ENCODE measurements at places on chromosomes 6 and 20.

GRCh38 chr6:35312076-35312800, 14.6 kb downstream of the DEF6 start:
- DNase-seq: no peak

- DNase-seq: no peak
Observed at GRCh38 chr20:44921447-44921846, 11.6 kb downstream of the PABPC1L start.

GRCh38 chr20:1825507-1825906, 69.7 kb upstream of the SIRPA start:
- no peak for DNase-seq

DNA sequence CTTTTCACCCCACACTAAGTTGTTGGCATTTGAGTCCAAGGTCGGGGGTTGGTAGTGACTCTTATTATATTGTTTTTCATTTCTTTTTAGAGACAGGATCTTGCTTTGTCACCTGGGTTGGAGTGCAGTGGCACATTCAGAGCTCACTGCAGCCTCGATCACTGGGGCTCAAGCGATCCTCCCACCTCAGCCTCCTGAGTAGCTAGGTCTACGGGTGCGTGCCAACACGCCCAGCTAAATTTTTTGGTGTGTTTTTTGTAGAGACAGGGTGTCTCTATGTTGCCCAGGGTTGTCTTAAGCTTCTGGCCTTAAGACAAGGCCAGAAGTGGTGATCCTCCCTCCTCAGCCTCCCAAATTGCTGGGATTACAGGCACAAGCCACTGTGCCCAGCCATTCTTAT, 25.1 kb upstream of the TGM2 start:
- no peak for DNase-seq

GRCh38 chr6:108846628-108847027, 1.6 kb upstream of the ARMC2 start:
- DNase-seq: no peak

GRCh38 chr20:41329435-41330342, 10.9 kb upstream of the LPIN3 start:
- peak; percentile 42 for DNase-seq

- peak; percentile 60 for DNase-seq
Observed at GRCh38 chr20:8153281-8153908, 21.3 kb downstream of the PLCB1 start.

DNA sequence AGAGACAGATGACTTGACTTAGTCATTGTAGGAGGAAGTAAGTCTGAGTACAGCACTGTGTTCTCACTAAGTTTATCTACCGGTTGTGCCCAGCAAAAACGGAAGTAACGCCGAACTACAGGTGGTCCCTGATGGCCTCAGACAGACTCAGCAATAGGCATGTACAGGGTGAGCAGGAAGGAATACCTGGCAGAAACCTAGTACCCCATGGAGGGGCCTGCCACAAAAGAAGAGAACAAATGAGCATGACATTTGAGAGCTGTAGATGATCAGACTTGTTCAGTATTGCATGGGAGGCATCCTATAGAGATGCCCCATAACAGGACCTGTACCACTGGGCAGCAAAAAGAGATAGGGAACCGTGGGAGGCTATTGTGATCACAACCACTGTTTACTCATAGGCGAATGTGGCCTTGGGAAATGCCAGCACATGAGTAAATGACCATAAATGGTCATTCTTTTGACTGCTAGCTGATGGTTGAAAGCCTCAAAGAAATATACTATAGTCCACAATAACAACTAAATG, 106.4 kb upstream of the TAB2 start:
- no peak for DNase-seq

- DNase-seq: no peak
Observed at GRCh38 chr20:51460569-51461265, 81.8 kb downstream of the NFATC2 start.

DNA sequence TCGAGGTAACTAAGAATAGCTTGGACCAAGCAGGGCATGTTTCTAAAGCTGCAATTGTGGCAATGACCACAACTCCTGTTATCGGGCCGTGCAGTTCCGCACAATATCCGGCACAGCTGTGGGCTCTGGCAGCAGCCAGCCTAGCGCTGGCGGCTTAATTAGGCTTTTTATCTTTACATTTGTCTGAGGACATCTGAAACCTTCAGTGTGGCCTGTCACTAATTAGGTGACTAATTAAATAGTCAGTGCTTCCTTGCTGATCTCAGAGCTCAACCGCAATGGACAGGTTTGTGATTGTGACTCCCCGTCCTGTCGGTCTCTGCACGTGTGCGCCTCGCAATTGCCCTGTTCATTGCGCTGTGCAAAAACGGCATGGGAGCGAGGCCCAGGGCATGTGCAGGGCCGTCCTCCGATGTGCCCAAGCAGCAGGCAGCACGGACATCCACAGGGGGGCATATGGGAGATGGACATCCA, 134.8 kb upstream of the INSM1 start:
- no peak for DNase-seq

DNA sequence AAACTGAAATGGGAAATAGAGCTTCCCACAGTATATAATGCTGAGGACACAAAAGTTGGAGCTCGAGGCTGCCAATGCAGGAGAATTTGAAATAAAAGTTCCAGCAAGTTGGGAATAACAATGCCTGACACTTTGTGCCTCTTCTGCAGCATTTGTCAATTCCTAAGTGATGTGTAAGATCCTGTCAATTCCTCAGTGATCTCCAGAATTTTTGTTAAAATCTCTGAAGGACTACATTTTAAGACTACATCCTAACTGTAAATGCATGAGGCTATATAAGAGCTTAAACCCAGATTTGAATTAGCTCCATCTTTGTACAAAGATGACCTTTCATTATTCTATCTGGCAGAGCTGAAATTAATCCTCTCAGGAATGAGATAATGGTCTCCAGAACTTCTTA, 208.2 kb downstream of the COL12A1 start:
- no peak for DNase-seq

DNA sequence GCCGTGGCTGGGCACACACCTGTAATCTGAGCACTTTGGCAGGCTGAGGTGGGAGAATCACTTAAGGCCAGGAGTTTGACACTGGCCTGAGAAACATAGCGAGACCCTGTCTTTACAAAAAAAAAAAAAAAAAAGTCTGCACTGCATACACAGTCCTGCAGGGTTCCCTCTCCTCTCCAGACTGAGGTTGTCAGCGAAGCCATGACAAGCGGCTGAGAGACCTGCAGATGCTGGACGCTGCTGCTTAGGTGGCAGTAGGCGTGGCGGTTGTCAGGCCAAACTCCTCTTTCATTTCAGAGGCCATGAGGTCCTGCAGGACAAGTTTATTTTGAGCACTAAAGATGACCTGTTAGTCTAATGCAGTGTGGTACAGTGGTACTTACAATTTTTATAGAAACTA, 86.5 kb downstream of the FAM120B start:
- DNase-seq: no peak

DNA sequence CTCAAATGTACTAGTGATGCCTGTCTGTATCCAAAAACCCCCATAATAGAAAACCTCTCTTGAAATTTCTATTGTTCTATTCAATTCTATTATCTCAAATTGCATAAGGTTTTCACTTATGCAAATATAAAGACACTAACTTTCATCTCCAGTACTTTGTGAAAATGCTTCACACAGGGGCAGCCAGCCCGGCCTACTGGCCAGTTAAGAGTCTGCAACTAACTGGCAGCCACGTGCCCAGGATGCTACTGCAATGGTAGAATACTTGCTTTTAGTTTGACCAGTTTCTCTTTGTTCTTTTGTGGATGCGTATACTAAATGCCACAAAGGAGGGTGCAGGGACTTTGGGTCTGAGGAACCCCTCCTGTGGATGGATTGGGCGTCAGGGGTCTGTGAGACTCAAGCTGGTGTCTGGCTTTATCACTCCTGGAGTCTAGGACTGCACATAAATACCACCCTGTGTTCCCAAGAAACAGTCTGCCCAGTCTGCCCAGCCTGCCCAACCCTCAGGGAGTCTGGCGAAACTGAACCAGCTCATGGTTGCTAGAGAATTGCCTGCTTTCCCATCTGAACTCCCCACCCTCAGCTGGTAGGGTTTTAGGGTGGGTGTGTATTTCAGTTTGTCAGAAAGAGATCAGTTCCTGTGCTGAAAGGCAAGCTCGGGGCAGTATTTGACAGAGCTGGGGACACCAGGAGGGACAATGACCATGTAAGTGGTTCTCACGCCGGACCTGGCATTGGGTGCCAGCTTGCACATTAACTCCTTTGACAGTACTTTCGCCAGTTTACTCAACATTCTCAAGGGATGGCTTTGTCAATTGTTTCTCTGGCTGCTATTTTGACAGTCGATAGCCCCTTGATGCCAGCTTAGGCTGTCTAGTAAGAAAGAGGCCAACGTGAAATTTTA, 558.2 kb upstream of the JAG1 start:
- DNase-seq: no peak

- no peak for DNase-seq
Observed at GRCh38 chr6:45966340-45966739, 49.3 kb downstream of the CLIC5 start.

- DNase-seq: no peak
Observed at GRCh38 chr6:96502915-96503314, 18.7 kb upstream of the UFL1 start.

DNA sequence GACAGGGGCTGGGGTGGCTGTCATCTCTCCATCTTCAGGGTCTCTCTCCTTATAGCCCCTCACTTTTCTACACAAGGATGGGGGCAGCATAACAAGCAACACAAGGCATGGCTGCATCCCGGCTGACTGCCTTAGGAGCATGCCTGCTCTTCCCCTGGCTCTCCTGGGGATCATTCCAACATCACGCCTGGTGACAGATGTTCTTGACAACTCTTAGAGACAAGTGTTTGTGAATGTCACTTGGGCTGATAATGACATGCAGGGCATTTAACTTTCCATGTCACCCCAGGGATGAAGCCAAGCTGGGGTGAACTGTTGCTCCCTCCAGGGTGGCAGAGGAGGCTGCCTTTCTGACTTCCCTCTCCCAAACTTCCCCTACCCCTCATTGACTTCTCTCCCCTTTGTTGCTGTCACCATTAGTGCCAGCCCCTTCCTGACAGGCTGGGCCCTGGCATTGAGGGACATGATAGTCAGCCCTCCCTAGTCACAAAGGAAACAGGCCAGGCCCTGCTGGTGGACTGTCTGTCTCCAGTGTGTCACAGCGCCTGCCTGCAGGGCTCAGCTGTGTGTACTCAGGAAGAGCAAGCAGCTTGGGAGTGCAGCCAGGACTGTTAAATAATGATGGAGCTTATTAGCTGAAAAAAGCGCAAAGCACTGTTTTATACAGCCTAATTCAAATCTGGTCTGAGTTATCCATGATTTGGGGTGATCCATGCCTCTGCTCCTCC, 161.8 kb downstream of the LRFN2 start:
- peak; percentile 46 for DNase-seq

DNA sequence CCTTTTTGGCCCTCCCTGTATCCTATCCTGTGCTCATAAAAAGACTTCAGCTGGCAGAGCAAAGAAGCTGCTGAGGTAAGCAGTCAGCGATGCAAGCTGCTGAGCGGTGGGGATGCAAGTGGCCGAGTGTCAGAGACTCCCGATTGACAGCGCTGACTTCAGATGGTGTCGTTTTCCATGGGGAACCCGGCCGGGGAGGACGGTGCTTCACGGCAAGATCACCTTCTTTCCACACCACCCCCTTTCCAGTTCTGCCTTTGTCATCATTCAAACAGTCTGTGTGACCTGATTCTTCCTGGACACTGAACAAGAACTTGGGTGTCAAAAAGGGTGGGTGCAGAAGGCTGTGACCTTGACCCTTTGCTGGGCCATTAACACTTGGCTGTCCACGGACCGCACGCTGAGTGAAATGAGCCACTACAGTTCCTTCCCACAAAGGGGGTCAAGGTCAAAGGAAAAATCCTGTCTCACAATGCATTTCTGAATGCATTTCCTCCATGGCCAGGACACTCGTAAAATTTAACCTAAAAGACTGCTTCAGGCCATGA, 52.9 kb upstream of the UNC93A start:
- DNase-seq: peak; percentile 27

GRCh38 chr6:158567152-158567551, 7.3 kb downstream of the TMEM181 start:
- DNase-seq: no peak

- DNase-seq: no peak
Observed at GRCh38 chr20:22770241-22770800, 185.9 kb upstream of the FOXA2 start.

GRCh38 chr6:91812596-91813274, 1225.9 kb upstream of the MAP3K7 start:
- peak; percentile 18 for DNase-seq

- no peak for DNase-seq
Observed at GRCh38 chr20:32434434-32434833, 76.3 kb downstream of the ASXL1 start.

DNA sequence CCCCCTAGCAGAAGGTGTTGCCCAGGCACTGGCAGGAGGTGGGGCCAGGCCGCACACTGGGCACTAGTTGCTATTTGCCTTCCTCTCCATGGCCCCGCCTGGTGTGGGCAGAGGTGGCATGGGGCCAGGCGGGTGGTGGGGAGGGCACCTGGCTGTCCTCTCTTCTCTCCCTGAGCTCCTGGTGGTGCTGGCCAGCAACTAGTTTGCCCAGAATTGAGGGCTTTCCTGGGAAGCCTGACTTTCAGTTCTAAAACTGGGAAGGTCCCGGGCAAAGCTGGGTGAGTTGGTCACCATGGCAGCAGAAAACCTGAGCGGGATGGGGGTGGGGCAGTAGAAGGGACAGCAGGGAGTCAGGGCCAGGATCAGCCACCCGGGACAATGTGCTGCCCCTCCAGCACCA, 48.2 kb downstream of the RBM38 start:
- DNase-seq: peak; percentile 94

DNA sequence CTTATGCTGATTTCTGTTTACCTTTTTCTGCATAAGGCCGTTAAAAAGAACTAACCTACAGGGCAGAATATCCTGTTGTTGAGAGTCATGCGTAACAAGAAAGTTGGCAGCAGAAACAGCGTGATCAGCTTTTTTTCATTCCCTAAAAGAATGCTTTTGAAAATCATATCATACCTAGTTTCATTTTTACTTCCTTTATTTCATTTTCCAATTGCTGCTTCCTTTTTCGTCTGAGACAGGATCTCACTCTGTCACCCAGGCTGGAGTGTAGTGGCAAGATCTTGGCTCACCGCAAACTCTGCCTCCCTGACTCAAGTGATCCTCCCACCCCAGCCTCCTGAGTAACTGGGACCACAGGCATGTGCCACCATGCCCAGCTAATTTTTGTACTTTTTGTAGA, 4.1 kb downstream of the CALHM6 start:
- no peak for DNase-seq

DNA sequence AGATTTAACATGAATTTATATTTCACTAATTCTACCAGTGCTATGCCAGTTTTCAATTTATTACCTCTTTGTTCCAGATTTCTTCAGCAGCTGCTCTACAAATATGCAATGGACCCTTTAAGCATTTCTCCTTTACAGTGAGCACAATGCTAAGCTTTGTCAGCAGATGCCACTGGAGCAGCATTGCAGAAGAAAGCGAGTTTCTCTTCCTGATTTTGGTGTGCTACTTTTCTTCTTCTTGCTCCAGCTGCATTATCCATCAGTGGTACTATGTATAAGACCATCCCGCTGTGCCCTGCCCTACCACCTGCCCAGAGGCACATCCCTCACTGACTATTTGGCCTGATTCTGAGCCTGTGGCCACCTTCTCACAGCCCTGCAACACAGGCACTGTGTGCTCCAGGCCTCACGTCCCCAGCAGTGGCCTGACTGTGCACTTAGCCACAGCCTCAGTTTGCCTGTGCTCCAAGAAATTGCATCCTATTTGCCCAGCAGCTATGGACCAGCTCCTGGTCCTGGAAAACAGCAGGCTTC, 84.1 kb downstream of the TNFAIP3 start:
- DNase-seq: peak; percentile 36
